Left forelimb (tissue), 1 donor: ENCODE measurements at places on chromosomes 16 and 17.
A peak's percentile ranks its signal among the peaks of the same experiment; 100 is the strongest.

GRCh38 chr16:9176547-9177418, 85.3 kb downstream of the HAPSTR1 start:
- no peak for DNase-seq

DNA sequence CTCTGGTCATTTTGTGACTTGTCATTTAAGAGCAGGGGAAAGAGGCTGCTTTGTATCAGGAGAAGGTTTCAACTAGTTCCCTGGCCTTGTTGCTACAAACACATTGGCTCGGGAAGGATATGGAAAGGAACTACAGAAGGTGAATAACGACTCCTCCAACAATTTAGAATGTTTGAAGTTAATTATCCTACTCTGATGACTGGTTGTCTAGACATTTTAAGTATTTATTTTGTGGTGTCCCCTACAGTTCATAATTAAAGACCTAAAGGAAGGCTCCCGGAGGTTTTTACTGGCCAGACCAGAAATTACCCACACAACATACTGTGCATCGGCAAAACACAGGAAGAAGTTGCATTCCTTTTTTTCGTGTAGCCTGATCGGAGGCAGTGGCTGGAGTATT, 515.8 kb upstream of the SALL1 start:
- DNase-seq, result no peak

- DNase-seq, result no peak
Measured at GRCh38 chr16:20884240-20884556, 16.0 kb downstream of the DCUN1D3 start.

GRCh38 chr16:53605356-53605755, 98.3 kb downstream of the RPGRIP1L start:
- DNase-seq, result no peak

DNA sequence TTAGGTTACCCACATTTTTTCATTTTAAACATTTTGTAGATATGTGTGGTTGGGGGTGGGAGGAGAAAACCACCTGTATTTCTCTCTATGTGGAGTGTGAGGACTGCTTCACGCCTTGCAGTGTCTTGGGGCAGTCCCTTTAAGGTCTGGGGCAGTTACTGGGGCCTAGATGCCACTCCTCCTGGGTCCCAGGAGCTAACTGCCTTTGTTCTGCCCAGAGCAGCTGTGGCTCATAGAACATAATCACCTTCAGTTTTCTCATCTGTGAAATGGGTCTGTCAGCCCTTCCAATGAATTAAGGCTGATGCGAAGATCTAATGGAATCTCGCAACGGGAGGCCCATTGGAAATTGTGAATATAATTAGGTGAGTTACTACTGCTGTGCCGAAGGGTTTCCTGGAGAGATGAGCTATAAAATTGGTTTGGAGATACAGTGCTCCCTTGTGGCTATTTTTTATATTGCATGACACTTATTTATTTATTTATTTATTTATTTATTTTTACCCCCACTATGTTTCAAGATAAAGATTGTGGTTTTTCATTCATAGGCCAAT, 22.9 kb downstream of the DHRS7C start:
- no peak for DNase-seq

- no peak for DNase-seq
Measured at GRCh38 chr17:58307468-58308172, 21.0 kb downstream of the TSPOAP1 start.

DNA sequence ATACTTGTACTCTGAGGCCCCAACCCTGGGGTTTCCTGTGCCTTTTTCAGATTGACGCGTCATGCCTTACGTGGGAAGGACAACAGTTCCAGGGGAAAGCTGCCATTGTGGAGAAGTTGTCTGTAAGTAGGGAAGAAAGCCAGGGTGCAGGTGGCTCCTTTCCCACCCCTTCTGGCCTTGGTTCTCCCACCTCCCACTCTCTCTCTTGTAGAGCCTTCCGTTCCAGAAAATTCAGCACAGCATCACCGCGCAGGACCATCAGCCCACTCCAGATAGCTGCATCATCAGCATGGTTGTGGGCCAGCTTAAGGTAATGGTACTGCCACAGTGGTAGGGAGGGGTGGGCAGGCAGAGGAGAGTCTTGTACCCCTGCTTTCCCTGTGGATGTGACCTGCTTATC, 4.6 kb upstream of the EDC4 start:
- no peak for DNase-seq

- DNase-seq, result no peak
Measured at GRCh38 chr17:61852857-61853256, 10.5 kb downstream of the BRIP1 start.

DNA sequence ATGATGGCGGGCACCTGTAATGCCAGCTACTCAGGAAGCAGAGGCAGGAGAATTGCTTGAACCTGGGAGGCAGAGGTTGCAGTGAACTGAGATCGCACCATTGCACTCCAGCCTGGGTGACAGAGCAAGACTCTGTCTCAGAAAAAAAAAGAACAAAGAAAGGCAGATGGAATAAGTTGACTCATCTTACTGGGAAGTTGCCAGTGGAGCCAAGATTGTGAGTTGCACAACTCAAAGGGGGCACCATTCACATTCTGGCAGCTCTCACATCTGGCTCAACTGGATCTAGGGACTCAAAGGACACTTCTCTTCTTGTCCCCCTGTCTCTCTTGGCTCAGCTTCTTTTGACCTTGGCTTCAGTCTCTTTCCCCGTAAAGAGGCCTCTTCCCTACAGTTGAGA, 53.7 kb upstream of the ETV4 start:
- DNase-seq, result no peak

DNA sequence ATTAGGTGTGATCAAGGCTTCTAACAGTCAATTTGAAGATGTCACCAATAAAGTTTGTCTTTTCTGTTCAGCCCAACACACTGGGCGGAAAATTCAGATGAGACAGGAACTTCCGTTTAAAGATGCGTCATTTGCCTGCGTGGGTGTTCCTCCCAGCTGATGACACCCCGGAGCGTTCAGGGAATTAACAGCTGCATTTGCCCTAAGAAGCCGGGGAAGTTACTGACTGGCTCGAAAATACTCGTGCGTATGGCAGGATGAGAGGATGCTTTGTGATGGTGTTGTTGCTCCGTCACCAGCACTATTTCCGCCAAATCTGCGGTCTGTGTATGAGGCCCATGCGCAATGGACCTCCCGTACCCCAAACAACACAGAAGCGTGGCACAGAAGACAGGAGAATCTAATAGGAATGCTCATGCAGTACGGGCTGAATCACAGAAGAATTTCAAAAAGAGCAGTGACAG, 11.9 kb upstream of the PVALEF start:
- DNase-seq, result no peak

DNA sequence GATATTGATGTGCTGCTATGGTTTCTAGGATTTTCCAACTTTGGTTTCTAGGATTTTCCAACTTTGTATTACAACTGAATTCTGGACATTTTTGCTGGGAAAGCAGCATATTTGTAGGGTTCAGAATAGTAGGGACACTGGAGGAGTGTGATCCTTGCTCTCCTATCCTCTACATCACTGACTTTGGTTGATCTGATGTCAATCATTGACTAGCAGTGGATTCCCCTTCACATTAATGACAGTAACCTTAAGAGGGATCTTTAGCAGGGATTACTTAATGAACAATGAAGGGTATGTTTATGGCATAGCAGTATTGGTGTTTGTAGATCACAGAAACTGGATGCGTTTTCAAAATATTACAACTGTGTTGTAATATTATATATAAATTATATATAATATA, 67.4 kb downstream of the MAP2K4 start:
- no peak for DNase-seq

- peak; percentile 58 for DNase-seq
Measured at GRCh38 chr16:86565644-86566511, 751 bp upstream of the FOXC2 start.

DNA sequence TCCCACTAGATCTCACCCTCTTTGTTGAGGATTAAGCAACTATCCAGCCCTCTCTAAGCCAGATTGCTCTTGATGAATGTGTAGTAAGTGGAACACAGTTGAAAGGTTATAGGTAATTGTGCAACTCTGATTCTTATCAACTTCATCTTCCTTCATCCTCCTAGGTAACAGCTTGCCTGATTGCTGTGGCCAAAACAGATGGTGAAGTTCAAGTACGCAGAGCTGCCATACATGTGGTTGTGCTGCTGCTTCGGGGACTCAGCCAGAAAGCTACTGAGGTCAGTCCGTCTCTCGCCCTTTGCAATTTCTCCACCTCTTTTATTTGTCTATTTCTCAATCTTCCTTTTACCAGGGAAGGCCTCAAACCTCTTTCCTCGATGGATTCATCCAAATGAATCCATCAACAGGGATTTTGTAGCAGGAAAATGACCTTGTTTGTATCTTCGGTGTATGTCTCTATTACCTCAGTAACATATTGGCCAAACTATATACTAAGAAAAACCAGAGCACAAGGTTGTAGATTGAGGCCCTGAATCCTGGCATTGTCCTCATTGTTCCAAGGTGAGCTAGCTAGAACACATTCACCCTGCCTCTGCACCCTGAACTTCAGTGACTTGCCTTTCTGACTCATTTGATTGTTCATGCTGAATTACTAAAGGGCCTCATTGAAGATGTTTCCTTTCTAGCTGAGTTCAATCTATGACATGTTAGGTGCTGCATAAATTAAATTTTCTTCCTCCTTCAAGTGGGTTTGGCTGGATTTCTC, 65.1 kb upstream of the HAS3 start:
- DNase-seq, result no peak

- DNase-seq, result no peak
Measured at GRCh38 chr17:48143629-48144028, 36.1 kb downstream of the SNX11 start.

DNA sequence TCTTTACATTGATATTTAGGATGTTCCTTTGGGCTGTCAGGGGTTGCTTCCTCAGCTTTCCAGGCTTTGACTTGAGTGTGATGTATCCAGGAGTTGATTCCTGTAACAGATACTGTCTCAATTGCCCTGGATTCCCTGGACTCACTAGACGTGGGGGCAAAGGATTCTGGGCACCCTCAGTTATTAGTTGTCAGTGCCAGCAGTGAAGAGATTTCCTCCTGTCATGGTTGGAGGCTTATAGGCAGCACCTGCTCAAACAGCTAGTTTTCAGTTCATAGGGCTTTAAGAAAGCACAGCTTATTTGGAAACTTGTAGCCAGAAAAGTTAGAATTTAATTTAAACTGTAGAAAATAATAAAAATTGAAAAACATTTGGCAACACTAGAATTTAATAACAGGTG, 9.5 kb upstream of the B4GALNT2 start:
- no peak for DNase-seq

DNA sequence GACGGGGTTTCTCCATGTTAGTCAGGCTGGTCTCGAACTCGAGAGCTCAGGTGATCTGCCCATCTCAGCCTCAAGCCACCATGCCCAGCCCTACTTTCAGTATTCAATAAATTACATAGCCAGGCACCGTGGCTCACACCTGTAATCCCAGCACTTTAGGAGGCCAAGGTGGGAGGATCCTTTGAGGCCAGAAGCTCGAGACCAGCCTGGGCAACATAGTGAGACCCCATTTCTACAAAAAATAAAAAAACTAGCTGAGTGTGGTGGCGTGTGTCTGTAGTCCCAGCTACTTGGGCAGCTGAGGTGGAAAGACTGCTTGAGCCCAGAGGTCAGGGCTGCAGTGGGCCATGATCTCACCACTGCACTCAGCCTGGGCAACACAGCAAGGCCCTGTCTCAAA, 8.2 kb downstream of the MIEN1 start:
- no peak for DNase-seq

DNA sequence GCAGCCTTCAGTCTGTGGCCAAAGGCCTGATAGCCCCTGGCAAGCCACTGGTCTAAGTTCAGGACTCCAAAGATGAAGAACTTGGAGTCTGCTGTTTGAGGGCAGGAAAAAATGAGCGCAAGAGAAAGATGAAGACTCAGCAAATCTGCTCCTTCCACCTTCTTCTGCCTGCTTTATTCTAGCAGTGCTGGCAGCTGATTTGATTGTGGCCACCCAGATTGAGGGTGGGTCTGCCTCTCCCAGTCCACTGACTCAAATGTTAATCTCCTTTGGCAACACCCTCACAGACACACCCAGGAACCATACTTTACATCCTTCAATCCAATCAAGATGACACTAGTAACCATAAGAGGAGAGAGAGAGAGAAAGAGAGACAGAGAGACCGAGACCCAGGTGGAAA, 127.6 kb downstream of the UTP18 start:
- no peak for DNase-seq

DNA sequence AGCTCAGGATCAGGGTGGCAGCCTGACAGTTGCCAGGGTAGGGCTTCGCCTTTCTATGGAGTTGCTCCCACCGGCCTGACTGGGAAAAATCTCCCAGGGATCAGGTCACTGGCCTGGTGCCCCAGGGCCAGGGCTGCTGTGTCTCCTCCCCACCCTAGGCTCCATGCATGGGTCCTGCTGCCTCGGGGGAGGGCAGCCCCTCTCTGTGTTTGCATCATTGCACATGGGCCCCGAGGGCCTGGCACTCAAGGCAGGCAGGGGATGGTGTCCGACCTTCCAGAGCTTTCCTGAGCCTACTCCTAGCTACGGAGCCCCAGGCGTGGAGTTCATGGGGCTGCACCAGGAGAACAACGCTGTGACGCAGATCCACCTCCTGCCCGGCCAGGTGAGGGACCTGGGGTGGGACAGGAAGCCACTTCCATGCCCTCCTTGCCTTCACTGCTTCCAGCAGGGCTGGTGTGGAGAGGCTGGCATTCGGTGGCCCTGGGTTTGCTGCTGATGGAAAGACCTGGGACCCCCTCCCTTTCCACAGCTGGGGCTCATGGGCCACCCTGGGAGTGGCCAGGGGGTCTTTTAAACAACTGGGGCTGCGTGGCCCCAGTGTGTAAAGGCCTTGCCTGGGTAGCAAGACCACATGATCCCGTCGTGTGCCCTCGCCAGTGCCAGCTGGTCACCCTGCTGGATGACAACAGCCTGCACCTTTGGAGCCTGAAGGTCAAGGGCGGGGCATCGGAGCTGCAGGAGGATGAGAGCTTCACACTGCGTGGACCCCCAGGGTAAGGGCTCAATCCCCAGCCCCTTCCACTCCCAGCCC, 29.5 kb upstream of the MYO15B start:
- DNase-seq, result no peak

DNA sequence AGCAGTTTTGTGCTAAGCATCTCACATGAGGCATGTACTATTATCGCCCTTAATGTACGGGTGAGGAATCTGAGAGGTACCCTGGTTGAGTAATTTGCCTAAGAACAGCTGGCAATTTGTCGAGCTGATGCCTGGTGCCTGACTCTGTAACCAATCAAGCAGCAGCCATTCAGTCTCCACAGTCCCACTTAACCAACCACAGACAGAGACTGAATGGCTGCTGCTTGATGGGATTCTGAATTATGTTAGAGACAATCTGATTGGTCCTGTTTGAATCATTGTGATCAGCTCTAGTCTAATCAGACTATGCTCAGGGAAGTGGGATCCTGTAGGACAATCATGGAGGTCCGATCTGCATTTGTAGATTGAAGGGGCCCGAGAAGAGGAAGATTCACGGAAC, 447.0 kb downstream of the SHISA9 start:
- DNase-seq, result no peak

GRCh38 chr16:59405802-59406201, 671.7 kb upstream of the GOT2 start:
- DNase-seq, result no peak

- DNase-seq, result no peak
Measured at GRCh38 chr16:84552135-84552534, 47.7 kb upstream of the MEAK7 start.

GRCh38 chr16:67529582-67530012, 968 bp downstream of the RIPOR1 start:
- no peak for DNase-seq
